ENCODE measurements at places on chromosomes 1 and 21.

DNA sequence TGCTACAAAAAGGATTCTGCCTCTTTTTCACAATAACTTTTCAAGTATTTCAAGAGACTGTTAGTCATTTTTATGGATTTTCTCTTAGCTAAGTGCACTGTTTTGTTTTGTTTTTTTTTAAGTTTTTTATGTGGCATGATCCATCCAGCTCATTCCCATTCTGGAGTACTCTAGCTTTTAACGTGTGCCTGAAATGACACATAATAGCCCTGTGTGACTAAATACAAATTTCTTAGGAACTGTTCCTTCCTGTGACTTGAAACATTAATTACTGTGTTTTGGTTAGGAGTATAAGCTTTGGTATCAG is 143.9 kb downstream of the HS2ST1 start:
- no peak for DNase-seq

- DNase-seq = no peak
Observed at GRCh38 chr1:32868085-32868484, 2.6 kb downstream of the FNDC5 start.

DNA sequence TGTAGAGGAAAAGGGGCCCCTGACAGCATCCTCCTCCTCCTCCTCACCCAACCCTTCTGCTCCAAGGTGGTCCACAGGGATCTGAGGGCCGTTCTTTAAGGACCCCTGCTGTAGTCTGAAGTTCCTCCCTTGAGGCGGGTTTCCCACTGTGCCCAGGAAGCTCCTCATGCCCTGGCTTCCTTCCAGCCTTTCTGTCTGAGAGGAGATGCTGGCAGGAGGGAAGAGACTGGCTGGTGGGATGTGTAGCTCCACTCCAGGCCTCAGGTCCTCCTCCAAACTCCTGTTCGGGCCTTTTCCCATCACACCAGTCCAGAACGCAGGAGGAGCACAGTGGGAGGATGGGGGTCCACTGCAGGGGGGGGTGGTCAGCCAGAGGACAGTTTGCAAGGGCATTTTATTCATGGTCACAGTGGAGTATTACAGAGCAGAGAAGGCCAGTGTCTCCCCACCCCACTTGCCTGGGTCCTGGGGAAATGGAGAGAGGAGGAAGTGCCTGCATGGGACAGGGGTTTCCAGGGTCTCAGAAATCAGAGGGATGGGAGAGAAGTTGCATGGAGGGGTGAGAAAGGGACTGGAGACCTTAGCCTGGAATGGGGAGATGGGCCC is 7.8 kb downstream of the ETV3L start:
- no peak for DNase-seq

- DNase-seq = no peak
Observed at GRCh38 chr1:98044766-98045165, 123.9 kb upstream of the DPYD start.

- no peak for DNase-seq
Observed at GRCh38 chr1:1609822-1610485, 5.3 kb upstream of the MIB2 start.

- DNase-seq = no peak
Observed at GRCh38 chr1:190129366-190129765, 348.3 kb downstream of the BRINP3 start.

- DNase-seq = no peak
Observed at GRCh38 chr1:35574125-35574654, 1.1 kb downstream of the TFAP2E start.

DNA sequence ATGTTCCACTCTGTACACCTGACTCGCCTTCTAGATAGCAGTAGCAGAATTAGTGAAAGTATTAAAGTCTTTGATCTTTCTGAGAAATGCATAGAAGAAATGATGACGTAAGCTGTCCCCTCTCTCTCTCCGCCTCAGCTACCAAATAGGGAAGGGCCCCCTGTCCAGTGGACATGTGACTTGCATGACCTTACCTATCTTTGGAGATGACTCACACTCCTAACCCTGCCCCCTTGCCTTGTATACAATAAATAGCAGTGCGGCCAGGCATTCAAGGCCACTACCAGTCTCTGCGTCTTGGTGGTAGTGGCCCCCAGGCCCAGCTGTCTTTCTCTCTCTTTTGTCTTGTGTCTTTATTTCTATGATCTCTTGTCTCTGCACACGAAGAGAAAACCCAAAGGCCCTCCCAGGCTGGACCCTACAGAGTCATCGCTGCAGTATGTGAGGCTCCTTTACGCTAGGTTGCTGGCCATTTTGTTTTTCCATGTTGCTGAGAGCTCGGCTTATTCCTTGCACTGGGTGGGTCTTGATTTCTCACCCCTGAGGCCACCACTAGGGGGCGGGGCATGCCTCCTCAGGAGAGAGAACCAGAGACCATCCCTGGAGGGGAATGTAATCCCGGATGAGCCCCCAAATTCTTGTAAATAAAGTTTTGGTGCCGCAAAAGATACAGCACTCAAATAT is 16.0 kb upstream of the ZBTB8B start:
- DNase-seq = no peak

GRCh38 chr1:156284757-156285156 is 632 bp downstream of the TMEM79 start:
- DNase-seq = no peak

GRCh38 chr1:186985889-186986491 is 157.2 kb downstream of the PLA2G4A start:
- no peak for DNase-seq

DNA sequence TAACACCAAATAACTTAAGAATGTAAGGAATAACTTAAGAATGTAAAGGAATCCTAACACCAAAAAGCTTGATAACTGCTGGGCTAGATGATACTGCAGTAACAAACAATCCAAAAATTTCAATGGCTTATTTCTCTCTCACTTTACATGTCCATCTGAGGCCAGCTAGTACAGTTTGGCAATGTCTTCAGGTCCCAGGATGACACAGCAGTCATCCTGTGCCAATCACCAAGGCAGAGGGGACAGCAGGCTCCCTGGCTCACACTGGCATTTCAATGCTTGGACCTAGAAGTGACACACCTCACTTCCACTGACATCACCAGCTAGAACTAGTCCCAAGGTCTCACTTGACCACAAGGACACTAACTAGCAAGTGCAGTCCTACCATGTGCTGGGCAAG is 15.3 kb downstream of the DNAJC11 start:
- DNase-seq = no peak

Measured in stimulated activated CD8-positive, alpha-beta memory T cell treated with anti-CD3 and anti-CD28 coated beads, Interleukin-7, amount 100 ng/mL, for 48 hours (primary cell).